Fibroblast of lung (primary cell): ENCODE measurements at places on chromosomes 4 and X. TPM values are rescaled to one million over a fixed set of nuclear protein-coding genes. Genes with fewer than 3 reads are reported as not detected.

The GPR143 gene
- total RNA-seq = under 0.01 TPM in 1 of 2 replicates, not detected in the other

The CPXCR1 gene
- total RNA-seq = not detected in 2 replicates

The VSIG1 gene
- not detected in 2 replicates for total RNA-seq

The MAGEA12 gene
- total RNA-seq = not detected in 2 replicates

The MUC7 gene
- total RNA-seq = not detected in 2 replicates

The TMEM31 gene
- total RNA-seq = not detected in 2 replicates

The MAGEB3 gene
- total RNA-seq = not detected in 2 replicates

The PABPC1L2A gene
- not detected in 2 replicates for total RNA-seq

The BBS7 gene
- 21.3 and 22.5 TPM in 2 replicates for total RNA-seq

The HELT gene
- not detected in 2 replicates for total RNA-seq

The PNMA5 gene
- not detected in 2 replicates for total RNA-seq

The MAGED4B gene
- total RNA-seq = 22.1 and 23.5 TPM in 2 replicates

The HPGD gene
- total RNA-seq = 0.17 and 0.26 TPM in 2 replicates

The RHOH gene
- not detected in 2 replicates for total RNA-seq

The EIF1AX gene
- 21.8 and 30.1 TPM in 2 replicates for total RNA-seq
